Nephron progenitor cell (in vitro differentiated cells): ENCODE measurements at places on chromosomes 3 and 15.

GRCh38 chr3:153658136-153658535 lies 463.1 kb upstream of the ARHGEF26 start:
- no peak for DNase-seq

DNA sequence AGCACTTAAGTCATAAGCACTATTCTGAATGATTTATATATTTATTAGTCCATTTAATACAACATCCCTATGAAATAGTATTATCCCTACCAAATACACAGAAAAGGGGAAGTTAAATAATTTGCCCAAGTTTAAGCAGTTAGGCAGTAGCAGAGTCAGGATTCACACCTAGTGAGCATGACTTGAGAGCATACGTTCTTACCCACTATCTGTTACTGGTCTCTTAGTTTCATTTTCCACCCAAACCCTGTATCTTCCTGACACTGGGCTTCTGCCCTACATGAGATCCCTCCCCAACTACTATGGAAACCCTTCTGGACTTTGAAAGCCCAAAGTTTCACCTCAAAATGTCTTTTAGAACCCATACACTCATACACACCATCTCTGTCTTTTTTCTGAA lies 4.4 kb upstream of the ATOSA start:
- no peak for DNase-seq

- no peak for DNase-seq
These were observed 271.2 kb downstream of the CD47 start for GRCh38 chr3:107819656-107820055.

GRCh38 chr3:144364737-144365136 lies 393.1 kb downstream of the DIPK2A start:
- DNase-seq, result no peak

GRCh38 chr3:114830652-114831051 lies 316.4 kb downstream of the ZBTB20 start:
- DNase-seq, result no peak
